Left colon (tissue), 2 donors: ENCODE measurements at places on chromosomes 7 and 10. TPM values are rescaled to one million over a fixed set of nuclear protein-coding genes. Genes with fewer than 3 reads are reported as not detected.

DNA sequence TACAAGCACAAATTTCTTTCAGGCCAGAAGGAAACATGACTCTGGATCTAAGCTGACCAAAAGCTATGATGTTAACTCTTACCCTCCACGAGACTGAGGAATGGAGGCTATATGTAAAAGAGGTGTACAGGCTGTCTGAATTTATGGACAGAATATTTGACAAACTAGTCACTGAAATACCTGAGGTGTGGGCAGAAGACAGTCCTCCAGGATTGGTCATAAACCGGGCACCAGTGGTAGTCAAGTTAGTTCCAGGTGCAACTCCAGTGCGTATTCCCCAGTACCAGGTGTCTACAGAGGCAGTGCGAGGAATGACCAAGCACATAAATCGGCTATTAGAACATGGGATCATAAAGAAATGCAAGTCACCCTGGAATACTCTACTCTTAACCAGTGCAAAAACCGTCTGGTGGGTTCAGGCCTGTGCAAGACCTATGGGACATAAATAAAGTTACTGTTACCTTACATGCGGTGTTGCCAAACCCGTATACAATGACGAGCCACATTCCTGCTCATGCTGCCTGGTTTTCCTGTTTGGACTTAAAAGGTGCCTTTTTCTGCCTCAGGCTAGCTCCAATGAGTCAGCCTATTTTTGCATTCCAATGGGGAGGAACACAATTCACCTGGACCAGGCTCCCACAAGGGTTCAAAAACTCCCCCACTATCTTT, 6.7 kb upstream of the CYREN start:
- no peak for DNase-seq

- no peak for DNase-seq
These were observed 992.7 kb upstream of the MBL2 start for GRCh38 chr10:53765311-53765710.

DNA sequence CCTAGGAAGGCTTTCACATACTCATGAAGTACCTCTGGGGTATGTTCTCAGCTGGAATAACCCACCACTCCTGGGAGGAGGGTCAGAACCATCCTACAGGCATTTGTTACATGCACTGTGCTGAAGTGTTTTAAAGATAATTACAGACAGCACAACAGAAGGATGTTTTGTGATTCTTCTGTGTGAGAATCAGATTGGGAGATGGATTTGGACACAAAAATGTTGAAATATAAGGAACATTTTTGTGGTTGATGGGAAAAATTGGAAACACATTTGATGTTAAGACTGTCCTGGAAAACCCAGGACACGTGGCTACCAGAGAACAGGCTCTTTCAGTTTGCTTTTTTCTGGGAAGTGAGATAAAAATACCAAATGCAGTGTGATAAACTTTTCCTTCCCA, 61.4 kb downstream of the BICC1 start:
- no peak for DNase-seq

DNA sequence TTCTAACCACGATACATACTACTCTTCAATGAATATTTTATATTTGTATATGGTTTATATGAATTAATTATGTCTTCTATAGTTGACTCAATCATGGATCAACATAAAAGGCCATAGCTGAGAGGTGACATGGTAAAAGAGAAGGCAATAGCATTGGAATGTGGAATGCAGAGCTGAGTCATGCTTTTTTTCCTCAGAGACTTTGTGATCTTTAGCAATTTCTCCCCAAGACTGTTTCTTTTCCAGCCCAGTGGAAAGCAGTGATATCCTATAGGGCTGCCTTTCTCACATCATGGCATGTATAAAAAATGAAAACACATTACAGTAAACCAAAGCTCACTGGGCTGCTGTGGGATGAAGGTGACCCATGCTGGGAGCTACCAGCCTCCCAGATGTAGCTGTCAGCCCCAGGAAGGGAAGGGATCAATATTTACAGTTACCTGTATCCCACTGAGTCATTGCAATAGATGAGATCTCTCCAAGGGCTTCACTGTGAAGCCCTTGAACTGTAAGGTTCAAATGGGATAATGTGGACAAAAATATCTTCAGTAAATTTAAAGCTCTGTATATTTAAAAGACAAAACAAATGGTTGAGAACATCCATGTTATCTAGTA, 30.2 kb downstream of the SLC39A12 start:
- DNase-seq: no peak

DNA sequence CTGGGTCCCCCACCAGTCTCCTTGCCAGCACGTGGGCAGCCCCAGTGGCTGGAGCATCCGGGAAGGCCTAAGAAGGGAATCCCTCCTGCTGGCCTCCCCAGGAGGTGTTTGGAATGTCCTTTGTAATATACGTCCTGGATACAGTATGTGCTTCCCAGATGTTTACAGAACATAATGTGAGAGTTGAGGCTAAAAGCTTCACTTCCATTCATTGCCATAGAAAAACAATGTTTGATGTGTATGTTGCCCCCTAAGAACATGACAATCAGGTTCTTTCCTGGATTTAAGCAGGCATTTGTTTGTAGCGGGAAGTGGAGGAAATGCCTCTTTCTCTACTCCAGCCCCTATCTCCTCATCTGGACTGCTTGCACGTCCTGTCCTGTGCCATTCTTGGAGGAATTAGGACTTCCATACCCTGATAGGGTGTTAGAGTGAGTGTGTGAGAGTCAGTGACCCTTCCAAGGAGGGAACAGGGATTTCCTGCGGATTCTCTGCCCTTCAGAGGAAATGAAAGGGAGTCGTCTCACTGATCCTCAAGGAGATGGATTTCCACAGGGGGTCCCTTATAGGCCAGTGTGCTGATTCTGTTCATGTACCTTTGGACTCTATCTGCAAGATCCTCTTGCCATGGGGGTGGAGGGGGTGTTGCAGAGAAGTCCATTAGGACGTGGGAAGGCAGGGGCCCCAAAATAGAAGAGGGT, 1.2 kb downstream of the IGFBP1 start:
- no peak for DNase-seq

- DNase-seq: no peak
These were observed 189.6 kb downstream of the MGMT start for GRCh38 chr10:129656642-129657041.

GRCh38 chr10:14086596-14086995, 244.1 kb downstream of the FRMD4A start:
- DNase-seq: no peak

DNA sequence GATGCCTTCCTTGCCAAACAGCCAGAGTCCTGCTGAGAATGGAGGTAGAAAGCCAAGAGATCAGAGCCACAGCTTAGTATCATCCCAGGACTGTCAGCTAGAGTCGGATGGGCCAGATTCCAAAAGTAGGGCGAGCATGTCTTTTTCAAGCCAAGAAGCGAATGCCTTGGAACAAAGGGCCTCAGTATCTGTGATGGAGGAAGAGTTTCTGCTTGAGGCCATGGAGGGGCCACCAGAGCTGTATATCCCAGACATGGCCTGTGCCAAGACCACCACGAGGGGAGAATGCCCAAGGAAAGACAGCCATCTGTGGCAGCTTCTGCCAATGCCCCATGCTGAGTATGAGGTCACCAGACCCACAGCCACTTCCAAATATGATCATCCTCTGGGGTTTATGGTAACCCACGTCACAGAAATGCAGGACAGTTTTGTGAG, 44.3 kb upstream of the PPP1R17 start:
- DNase-seq: no peak

DNA sequence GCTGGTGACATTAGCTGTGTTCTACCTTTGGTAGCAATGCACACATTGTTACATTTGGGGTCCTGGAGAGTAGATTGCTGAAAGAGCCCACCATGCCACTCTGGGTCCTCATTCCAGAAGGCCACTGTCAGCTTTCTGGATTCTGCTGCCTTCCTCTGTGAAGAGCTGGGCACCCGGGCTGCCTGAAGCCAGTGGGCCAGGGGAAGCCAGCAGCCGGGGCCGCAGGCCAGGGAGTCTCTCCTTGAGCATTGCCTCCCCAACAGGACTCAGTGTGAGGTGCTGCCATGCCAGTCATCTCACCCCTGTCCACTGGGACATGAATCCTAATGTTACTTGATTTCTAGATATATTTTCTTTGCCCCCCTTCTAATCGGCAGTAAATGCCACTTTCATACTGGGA, 234.0 kb downstream of the SKAP2 start:
- no peak for DNase-seq

- DNase-seq: no peak
These were observed 53.2 kb upstream of the OIT3 start for GRCh38 chr10:72840319-72840718.

DNA sequence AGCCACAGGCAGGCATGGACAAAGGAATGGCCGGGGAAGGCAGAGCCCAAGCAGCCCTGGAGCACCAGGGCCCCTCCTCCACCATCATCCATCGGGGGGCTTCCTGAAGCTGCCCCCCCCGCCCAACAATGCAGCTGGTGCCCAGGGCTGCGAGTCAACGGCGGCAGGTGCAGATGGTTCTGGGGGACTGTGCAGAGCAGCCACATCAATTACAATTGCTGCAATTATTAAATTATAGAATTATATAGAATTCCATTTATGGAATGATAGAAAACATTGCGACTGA, 28.3 kb downstream of the EBF3 start:
- no peak for DNase-seq

- no peak for DNase-seq
These were observed 354.8 kb downstream of the CXCL12 start for GRCh38 chr10:44030132-44030531.

GRCh38 chr7:90988516-90988915, 275.7 kb upstream of the FZD1 start:
- DNase-seq: no peak

GRCh38 chr7:130095812-130096211, 25.5 kb downstream of the KLHDC10 start:
- DNase-seq: no peak

DNA sequence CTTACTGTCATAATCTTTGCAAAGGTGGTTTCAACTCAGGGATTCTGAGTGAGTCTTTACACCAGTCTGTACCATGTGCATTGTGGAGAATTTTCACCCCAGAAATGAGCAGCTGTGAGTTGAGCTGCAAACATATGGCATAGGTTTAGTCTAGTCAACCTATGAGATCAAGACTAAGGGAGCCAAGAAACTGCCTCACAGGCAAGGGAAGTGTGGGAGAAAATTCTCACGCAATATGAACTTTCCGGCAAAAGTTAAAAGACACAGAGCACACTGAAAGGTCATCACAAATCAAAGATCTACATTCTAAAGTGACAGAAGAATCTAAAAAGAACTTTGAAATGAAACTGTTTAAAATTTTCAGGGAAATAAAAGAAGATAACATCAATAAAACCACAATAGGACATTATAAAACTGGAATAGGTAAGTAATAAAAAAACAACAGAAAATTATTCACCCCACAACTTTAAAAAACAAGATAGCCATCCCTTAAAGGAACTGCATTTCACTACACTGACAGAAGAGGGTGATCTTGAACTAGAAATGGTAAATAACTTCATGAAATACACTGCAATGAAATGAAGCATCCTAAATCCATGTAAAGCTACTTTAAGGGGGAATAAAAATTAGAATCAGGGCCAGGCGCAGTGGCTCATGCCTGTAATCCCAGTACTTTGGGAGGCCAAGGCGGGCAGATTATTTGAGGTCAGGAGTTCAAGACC, 63.5 kb downstream of the LGI1 start:
- DNase-seq: no peak

- DNase-seq: no peak
These were observed 37.0 kb downstream of the SNX13 start for GRCh38 chr7:17903337-17903736.

GRCh38 chr10:100081075-100082001, at the start of gene CPN1:
CPN1 (minus strand) TSS chr10:100081869; CDS start chr10:100081625, 244 bp downstream.
- no peak for DNase-seq

- no peak for DNase-seq
These were observed 21.7 kb upstream of the STRIP2 start for GRCh38 chr7:129412501-129412900.

GRCh38 chr7:2157473-2158279, 75.1 kb downstream of the MAD1L1 start:
- DNase-seq: peak; percentile 78

DNA sequence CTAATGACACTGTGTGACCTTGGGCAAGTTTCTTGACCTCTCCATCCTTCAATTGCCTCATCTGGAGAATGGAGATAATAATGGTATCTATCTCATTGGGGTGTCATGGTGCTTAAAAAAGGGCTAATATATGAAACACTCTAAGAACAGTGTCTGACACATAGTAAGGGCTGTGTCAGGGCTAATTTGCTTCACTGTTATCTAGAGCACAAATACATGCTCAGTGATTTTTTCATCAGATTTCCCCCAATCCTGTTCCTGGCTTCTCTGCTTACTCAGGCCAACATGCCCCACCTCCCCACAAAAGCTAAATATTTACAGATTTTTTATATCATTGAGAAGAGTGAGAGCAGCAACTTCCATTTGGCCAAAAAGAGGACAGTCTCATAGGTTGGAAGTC, 20.6 kb downstream of the WIPF3 start:
- no peak for DNase-seq

DNA sequence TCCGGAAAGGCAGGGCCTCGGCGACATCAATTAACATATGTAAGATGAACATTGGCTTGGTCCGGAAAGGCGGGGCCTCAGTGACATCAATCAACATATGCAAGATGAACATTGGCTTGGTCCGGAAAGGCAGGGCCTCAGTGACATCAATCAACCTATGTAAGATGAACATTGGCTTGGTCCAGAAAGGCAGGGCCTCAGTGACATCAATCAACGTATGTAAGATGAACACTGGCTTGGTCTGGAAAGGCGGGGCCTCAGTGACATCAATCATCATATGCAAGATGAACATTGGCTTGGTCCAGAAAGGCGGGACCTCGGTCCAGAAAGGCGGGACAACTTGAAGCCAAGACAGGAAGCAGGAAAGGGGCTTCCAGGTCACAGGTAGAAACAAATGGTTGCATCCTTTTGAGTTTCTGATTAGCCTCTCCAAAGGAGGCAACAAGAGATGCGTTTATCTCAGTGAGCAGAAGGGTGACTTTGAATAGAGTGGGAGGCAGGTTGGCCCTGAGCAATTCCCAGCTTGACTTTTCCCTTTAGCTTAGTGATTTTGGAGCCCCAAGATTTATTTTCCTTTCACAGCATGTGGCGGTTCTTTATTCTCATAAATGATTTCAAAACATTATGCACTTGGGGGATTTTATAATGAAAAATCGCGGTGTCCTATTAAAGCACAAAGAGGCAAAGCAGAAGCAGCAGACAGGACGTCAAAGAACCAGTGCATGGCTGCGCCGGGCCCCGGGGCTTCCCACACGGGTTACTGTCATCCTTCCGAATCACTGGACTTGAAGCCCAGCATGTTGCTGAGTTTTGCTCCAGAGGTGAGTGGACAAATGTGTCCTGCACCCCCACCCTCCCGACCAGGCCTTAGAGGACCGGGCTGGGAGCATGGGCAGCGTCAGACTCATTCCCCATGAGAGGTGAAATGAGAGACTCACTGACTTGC, 43.1 kb upstream of the EN2 start:
- DNase-seq: no peak

GRCh38 chr7:73973091-73973490, 54.9 kb upstream of the ELN start:
- DNase-seq: no peak

Gene CPA2
- total RNA-seq: 1.1 TPM

Gene ASZ1
- total RNA-seq: not detected

Gene OGDHL
- total RNA-seq: 1.1 TPM

Gene AKR1E2
- 4.8 TPM for total RNA-seq

Gene DEPP1
- total RNA-seq: 13.4 TPM

Gene ELFN1
- total RNA-seq: 0.25 TPM

Gene ITPRID1
- 2.6 TPM for total RNA-seq

Gene HOXA6
- total RNA-seq: 20.0 TPM
